Sigmoid colon (tissue), 7 donors: ENCODE measurements at places on chromosomes 7 and 10.

DNA sequence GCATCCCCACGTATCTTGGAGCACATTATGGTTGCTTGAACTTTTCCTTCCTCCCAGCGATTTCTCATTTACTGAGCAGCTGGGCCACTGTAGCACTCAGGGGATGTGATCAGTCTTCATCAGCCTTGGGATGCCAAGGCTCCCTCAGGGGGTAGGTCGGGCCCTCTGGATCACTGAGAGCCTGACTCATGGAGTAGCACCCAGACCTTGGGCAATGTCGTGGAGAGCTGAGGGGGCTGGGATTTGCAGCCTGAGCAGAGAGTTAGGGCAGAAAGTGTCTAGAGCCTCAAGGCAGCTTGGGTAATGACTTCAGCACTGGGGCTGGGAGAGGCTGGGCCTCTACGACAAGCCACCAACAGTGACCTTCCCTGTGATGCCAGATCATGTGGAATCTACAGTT, 86.5 kb upstream of the CXCL12 start:
- DNase-seq: no peak

DNA sequence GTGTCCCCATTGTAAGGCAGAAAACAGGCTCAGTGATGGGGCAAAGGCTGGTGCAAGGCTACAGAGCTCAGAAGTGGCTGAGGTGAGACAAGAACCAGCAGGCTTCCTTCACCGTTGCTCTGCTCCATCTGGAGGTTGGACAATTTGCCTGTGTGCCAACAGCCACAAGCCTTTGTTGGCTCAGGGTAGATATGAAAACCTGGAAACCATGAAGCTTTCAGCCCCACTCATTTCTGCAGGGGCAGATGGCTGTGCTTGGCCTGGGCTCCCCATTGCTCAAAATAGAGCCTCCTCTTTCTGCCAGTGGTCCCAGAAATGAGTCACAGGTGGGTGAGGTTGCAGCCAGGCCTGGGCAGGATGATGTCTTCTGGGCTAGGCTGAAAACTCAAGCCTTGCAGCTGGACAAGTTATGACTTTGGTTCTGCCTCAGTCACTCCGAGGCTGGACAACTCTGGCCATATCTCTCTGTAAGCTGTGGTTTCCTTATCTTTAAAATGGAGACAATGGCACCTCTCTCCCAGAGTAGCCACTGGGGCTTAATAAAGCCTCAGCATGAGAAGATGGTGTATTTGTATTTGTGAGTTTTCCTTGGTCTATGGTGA, 12.2 kb upstream of the ZNF273 start:
- DNase-seq: no peak

DNA sequence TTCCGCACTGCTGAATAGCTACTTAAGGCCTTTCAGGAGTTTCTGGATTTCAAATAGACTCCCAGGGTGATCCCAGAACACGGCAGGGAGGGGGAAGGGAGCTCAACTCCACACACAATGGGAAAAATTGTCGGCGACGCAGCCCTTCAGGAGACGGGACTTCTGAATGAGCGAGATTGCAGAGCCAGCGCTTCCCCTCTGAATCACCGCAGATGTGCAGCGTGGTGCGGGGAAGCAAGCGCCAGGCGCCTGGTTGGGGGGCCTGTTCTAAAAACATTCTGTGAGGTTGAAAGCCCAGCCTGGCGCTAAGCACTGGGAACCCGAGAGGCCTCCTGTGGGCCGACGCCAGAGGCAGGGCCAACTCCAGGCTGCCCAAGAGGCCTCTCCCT, 163.3 kb downstream of the MAD1L1 start:
- DNase-seq: no peak

GRCh38 chr10:24382596-24382978, 173.6 kb downstream of the KIAA1217 start:
- no peak for DNase-seq

GRCh38 chr7:92708111-92709042, 118.2 kb upstream of the FAM133B start:
- no peak for DNase-seq

DNA sequence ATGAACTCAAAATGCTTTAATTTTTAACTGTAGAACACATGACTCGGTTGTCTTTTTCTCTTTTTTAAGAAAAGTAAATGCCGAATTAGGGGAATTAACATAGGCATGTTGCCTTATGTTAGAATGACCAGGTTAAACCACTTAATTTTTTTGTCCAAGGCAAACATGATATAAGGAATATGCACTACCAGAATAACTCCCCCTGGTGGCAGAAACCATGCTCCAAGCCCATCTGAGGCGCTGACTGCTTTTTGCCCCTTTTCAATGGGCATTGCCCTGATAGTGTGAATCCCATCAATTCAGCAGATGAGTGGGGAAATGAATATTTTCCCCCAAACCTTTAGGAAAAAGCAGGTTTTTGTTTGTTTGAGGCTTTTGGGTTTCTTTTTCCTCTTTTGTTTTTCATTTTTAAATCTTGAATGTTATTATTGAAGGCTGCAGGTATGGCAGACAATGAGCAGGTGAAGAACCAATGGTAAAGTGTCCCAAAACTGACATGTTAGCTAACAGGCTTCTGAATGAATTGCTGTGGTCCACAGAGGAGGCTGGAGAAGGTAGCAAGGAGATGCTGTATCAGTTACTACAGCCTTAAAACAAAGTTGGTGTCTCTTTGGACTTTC, 284.3 kb downstream of the SORCS3 start:
- DNase-seq: no peak
